ENCODE measurements at places on chromosomes 5 and 9.

GRCh38 chr5:156824800-156825199 is 25.3 kb upstream of the PPP1R2B start:
- no peak for DNase-seq

DNA sequence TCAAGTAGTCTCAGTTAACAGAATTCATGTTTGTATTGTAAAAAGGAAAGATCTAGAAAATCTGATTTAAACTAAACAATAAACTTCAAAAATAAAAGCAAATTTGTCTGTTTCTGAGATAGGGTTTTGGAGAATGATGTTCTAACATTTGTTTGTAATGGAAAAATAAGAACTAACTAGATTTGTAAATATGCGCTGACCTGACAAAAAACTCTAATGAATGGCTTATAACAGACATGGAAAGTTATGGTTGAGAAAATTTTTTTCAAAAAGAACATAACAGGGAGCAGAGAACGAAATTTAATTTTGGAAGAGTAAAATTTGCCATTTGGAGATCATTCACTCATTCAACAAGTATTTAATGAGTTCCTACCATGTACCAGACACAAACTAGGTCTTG is 179.0 kb upstream of the TARS1 start:
- no peak for DNase-seq

- no peak for DNase-seq
These were observed 477.5 kb upstream of the MPDZ start for GRCh38 chr9:13756943-13757342.

DNA sequence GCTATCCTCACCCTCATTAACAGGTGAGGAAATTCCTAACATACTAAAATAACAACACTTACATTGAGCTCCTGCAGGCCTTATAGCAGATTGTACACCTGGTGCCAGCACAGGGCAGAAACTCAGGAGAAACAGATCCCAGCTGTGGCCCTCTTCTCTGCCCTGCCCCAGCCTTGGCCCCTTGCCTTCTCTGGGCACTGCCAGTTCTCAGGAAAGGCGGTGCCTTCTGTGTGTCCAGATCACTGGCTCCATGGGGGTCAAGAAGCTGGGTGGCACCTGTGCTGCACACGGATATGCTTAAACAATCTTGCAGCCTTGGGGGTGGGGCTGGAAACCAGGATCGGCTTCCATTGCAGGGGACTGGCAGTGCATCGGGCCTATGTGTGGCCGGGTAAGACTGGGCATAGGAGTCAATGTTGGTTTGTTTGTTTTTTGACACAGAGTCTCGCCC is 19.3 kb downstream of the KYAT1 start:
- DNase-seq = no peak

DNA sequence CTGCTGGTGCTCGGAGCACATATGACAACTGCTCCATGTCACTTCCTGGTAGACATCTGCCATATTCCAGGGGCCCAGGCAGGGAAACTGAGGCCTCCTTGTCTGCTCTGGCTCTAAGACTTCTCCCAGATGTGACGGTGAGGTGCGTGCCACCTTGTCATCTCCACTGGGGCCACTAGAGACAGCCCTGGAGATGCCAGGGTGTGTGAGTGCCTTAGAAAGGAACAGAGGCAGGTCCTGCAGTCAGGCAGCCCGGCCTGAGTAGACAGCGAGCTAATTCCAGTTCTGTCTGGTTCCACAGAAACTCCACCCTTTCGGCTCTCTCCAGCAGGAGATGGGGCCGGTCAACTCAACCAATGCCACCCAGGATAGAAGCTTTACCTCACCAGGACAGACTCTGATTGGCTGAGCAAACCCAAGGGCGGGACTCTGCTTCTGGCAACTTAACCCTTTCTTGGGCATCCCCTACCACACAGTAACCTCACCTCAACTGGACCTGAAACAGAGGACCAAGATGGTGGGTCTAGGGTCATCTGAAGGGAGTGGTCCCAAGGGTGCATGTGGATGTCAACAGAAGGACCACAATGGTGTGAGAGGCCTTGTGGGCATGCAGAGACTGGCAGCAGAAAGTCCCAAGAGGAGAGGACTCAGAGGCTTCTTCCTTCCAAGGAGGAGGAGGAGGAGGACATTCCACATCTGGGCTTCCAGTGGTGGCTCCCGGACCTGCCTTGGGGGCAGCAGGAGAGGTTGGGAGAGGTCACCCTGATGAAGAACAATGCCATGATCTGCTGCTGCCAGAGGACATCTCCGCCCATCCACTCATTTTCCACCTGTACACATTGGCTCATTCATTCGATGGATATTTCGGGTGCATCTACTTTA is 77.7 kb downstream of the RGS3 start:
- no peak for DNase-seq

DNA sequence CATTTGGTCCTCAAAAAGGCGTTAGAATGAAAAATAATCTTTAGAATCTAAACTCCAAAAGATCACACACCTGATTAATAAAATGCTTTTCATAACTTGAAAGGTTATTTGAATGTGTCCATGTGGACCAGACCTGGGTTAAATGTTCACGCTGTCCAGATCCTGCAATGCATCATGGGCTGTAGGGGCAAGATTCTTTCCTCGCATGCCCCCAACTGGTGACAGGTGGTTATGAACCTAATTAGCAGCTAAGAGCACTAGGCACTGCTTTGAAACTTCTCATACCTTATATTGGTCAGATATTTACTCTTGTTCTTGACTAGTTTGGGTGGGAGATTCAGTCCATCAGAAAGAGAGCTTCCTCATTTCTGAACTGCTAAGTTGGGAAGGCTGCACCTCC is 19.3 kb upstream of the PIP5K1B start:
- peak; percentile 32 for DNase-seq

DNA sequence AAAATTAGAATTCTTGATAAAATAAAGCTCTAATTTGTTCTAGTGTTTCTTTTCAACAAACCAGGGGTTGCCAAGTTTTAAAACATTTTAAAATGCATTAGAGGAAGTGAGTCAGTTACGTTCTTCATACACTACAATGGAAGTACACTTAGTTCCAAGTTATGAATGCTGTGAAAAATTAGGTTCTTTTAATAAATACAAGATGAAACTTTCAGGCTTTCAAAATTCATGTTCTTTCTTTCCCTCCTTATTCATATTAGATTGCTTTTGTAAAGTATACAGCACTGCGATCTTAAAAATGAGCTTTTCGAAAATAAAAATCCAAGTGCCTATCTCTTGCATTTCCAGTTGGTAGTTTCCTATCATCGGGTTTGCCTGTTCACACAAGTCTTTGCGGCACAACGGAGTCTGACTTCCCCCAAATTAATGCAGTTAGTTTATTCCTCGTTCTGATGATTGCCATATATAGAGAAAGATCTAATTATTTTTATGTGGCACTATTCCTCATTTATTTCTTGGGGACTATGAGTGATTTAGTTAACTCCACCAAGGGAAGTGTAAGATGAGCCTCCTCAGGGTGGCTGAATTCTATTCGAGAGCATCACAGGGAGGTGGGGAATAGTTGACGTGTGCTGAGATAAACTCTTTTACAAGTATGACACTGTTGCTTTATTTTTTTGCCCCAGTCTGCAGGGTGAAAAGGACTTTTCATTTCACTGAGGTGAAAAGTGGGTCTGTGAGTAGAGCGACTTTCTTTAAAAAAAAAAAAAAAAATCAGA is 238.2 kb downstream of the CD180 start:
- no peak for DNase-seq

DNA sequence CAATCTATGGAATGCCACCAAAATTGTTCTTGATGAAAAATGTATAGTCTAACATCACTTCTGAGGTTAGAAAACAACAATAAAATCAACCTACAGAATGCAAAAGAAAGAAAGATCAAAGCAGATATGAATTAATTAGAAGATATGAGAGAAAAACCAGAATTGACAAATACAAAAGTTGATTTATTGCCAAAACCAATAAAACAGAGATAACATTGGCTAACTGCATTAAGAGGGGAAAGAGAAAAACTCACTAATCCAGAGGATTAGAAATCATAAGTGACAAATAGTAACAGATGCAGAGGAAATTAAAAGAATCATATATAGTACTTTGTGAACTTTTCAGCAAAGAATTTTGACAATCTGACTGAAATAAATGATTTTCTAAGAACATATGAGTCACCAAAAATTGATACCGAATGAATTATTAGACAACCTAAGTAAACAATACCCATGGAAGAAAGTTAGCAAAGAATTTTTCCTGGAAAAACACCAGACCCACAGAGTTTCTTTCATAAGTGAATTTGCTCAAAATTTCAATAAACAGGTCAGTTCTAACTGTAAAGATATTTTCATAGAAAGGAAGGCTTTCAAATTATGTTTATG is 167.7 kb downstream of the AOPEP start:
- DNase-seq = no peak

- DNase-seq = no peak
These were observed 49.3 kb upstream of the ZNF366 start for GRCh38 chr5:72556351-72557166.

DNA sequence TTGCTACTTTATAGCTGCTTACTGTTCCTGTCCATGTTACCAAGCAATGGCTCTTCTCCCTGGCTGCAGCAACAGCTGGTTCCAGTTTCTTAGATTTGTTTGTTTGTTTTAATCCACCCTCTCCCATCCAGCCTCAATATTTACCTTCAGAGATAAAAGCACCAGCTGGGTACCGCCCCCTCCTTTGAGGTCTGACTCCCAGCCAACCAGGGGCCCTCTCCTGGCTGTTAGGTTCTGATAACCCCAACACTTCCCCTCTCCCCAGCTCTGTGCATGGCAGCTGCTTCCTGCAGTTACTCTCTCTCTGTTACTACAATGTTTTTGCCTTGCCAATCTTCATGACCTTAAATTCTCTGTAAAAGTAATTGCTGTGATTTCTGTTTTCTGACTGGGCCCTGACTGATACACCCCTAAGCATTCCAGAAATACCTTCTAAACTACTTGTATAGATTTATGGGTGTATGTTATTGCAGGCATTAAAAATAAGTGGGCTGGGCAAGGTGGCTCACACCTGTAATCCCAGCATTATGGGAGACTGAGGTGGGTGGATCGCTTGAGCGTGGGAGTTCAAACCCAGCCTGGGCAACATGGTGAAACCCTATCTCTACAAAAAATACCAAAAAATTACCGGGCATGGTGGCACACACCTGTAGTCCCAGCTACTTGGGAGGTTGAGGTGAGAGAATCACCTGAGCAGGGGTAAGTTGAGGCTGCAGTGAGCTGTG is 2.6 kb upstream of the GCNT1 start:
- DNase-seq = no peak

DNA sequence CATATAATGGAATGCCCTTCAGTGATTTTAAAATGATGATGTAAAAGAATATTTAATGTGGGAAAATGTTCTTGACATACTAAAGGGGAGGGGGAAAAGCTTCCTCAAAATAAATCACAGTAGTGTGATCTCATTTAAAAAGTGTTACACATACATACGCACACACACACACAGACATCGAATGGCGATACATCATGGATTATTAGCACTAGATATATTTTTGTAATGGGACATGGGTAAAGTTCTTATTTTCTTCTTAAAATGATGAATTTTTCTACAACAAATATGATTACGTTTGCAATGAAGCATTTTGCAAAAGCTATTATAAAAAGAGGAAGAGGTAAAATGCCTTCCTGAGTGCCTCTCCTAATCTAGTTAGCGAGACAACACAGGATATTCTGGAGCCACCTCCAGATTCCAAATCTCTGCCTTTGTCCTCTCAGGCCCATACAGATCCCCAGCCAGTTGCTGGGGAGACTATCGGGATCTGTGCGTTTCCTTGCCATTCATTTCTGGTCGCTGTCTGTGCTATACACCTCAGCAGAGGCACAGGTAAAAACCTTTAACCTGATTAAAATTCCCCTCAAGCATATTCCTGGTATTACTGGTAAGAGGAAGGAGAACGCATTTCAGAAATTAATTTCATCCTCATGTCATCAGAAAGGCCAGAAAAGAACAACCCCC is 69.6 kb downstream of the SLC28A3 start:
- DNase-seq = no peak

- no peak for DNase-seq
These were observed 3.9 kb downstream of the IL9 start for GRCh38 chr5:135891791-135892190.

DNA sequence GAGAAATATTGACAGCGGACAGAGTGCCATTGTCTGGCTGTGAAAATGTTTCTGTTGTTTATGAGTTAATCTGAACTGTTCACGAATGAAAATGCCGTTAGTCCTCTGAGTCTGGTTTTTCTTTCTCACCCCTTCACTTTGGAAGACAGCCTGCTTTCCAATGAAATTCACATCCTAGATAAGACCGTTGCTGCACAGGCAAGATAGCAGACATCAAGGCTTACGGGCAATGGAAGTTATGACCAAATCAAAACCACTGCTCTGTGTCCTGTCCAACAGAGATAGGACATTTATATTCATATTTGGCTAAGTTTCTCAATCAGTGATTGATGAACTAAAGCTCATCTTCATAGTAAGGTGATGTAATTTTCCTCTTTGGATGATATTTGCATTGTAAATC is 180.0 kb upstream of the DMAC1 start:
- no peak for DNase-seq

GRCh38 chr9:95595721-95596295 is 79.0 kb upstream of the PTCH1 start:
- no peak for DNase-seq

DNA sequence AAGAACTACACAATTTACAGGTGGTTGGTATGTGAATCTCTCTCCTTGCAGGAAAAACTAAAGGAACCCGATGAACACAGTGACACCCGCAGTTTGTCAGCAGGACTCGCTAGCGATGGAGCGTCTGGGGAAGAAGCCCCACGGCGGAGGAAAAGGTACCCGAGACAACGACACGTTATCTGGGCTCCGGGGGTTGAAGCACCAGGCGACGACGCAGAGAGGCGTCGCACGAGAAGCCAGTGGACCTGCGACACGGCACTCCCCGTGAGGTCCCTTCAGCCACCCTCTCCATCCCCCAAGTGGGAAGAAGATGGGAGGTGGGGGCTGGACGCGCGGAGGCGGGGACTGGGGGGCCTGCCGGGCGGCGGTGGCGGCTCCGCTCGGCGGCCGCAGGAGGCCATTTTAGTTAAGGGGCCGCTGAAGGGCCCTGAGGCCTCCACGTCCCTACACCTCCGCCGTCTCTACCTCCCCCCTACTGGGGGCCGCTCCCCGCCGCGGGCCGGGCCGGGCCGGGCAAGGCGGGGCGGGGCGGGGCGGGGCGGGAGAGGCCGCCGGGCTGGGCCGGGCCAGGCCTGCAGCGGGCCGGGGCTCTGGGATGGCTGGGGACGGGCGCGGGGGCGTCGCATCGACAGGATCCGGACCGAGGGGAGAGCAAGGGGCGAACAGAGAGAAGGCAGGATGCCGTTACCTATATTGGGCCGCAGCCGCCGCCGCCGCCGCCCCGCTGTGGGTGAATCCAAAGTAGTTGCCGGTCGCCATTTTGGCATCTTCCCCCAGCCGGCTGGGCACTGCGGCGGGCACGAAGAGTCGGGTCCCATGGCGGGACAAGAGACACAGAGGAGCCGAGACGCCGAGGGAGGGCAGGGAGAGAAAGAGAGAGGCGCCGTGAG is 754 bp downstream of the ZFR start:
- DNase-seq = no peak

DNA sequence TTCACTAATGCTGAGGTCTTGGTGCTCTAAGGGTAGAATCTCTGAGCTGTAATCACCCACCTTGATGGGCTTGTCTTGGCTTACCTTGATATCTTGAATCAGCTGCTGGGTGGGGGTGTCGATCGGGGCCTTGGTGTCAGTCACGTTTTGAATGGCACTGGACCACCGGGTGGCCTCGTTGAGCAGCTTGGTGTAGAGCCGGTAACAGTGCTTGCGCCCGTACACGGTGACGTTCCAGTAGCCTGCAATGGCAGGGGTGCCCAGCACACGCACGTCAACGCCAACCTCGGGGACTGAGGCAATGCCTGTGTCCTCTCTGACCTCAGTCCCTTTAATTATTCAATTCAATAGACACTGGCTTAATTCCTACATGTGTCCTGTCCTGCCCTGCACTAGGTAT is 63.1 kb upstream of the RETREG1 start:
- DNase-seq = no peak

All from SW 1271 (cell line).